ENCODE measurements at places on chromosomes 6 and 20.

DNA sequence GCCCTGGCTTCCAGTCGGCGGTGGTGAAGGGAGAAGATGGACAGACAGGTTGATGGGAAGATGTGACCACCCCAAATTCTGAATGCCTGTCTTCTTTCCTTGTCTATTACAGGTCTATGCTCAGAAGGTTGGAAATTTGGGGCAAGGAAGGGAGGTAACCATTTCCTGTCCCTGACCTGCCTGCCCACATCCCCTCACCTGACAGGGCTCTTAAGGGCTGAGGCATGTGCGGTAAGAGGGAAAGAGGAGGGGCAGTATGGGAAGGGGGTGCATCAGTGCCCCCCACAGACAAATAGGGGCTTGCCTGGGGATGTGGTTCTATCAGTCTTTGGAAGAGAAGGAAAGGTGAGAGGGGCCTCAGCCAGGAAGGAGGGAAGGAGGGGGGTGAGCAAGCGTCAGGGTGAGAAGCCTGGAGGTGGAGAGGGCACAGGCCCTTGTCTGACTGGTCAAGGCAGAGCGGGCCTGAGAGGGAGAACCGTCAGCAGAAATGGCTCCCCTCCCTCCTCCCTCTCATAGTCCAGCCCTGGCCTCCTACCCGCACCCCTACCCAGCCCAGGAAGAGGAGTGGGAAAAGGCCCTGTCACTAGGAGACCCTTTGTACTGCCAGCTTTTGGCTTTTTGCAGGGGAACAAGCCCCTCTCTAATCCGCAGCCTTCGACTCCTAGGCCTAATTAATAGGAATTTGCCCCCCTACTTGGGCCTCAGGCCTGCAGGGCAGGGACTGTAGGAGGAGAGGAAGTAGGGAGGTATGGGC lies 104.4 kb upstream of the FOXP4 start:
- no peak for DNase-seq

DNA sequence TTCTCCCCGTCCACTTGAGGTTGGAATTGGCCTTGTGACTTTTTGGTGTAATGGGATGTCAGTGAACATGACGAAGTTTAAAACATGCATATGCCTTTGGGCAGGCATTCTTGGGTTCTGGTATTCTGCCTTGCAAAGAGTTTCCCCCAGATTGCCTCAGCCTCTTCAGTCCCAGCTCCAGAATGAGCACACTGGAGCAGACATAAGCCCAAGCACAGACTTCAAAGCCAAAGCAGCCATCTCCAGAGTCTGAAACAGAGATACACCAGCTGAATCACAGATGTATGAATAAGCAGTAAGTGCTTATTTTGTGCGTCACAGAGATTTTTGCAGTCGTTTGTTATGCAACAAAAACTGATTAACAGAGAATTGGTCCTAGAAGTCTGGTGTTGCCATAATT lies 546.0 kb downstream of the FRK start:
- no peak for DNase-seq

- no peak for DNase-seq
These were observed 64.6 kb upstream of the ADGRF1 start for GRCh38 chr6:47106721-47107197.

GRCh38 chr6:45027126-45027525 lies 301.0 kb upstream of the RUNX2 start:
- DNase-seq: no peak

- DNase-seq: no peak
These were observed 65.3 kb upstream of the APCDD1L start for GRCh38 chr20:58580474-58580835.

DNA sequence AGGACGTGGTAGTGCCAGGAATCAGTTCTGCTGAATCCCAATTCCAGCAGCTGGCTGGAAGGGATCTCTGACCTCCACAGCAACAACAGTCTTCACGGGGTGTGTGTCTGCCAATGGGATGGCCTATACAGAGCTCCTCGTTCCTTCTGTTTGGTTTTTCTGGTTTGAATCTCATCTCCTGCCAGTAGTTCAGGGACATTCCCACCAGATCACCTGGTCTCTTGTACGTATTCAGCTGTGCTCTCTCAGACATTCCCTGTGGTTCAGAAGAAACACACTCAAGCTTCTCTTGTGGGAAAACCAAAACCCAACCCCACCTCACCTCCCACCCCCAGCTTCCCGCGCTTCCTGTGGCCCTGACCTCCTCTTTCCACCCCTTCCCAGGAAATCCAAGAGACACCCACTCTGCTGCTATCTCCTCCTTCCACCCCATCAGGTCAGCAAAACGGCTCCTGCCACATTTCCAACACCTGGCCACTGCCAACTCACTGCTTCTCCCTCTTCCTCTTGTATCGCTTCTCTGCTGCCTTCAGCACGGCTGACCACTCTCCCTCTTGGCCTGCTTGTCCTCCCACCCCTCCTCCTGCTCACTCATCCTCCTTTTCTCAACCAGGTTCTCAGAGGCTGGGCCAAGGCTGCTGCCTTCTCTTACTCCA lies 63.3 kb upstream of the PTGIS start:
- no peak for DNase-seq

- no peak for DNase-seq
These were observed 22.2 kb upstream of the PNPLA1 start for GRCh38 chr6:36247693-36248092.

DNA sequence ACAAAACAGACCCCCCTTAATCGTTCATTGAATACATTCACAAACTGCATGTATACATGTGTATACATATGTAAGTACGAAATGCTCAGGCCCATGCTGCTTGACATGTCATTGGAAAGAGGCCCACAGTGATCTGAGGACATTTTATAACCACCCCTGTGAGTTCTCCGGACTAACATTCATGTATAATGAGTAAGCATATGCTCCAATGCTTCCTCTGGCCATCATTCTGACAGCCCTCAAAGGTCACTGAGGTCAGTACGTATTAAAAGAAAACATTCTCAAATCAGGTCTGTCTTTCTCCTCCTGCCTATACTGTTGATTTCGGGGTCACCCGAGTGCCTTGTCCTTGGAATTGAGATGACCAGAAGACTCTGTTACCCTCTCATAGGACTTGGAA lies 54.9 kb downstream of the TENT5A start:
- no peak for DNase-seq

DNA sequence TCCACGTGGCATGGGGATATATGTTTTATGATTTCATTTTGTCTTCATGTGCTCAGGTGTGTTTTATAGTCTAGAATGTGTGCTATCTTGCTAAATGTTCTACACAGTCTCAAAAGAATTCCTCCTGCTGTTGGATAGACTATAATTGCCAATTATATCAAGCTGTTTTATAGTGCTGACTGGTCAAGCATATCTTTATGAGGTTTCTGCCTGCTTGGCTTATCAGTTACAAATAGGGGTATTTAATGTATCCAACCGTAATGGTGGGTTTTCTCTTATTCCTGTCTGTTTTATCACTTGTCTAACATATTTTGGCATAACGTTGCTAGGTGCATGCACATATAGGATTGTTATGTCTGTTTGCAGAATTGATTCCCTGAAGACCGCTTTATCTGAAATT lies 201.3 kb downstream of the EYS start:
- no peak for DNase-seq

DNA sequence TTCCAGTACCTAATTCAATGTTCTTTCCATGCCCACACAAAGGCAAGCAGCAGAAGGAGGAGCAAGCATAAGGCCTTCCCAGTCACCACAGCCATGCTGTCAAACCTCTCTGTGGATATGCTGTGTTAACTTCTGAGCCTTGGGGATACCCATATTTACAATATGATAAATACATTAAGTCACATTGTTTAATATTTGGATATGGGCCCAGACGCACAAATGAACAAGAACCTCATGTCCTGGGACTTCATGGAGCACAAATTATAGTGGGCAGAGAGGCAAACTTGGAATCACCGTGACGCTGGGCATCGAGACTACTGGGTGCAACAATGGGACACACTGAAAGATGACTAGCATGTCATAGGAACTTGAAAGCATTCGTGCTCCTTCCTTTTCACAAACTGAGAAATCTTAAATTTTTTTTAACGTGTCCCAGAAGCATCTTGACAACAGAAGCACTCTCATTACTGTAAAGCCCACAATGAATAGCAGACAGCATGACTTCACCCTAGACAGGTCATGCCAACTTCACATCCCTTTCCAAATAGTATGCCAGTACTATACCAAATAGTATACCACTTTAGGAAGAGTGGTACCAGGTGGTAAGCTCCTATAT lies 16.0 kb downstream of the SOD2 start:
- DNase-seq: no peak

DNA sequence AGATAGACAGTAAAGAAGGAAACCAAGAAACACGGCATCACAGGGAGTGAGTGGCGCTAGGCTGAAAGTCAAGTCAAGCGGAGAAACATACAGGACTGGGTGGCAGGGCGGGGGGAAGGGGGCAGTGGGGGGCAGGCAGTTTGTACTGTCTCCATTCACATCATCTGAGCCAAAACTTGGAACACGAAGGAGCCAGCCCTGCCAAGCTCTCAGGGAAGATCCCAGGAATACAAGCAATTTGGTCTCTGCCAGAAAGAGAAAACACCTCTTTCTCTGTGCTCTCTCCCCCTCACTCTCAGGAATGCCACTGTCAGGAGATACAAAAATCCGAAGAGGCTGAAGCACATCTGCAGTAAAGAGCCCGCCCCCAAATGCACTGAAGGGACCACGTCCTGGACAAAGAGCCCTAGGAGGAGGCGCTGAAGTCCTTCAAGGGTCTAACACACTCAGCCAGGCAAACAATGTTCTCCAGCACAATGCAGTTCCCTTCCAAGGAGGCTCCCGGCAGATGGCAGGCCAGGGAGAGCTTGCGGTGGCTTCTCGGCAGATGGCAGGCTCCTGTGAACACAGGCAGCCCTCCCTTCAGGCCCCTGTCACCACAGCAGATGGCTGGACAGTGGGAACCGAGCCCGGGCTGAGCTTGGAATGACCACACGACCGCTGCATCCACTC lies 90.0 kb downstream of the ATP9A start:
- no peak for DNase-seq
